ENCODE measurements at places on chromosomes 7 and 10.
A peak's percentile ranks its signal among the peaks of the same experiment; 100 is the strongest.

GRCh38 chr10:17835688-17836087, 26.5 kb downstream of the MRC1 start:
- DNase-seq = no peak

GRCh38 chr7:130021105-130021834, 29.9 kb downstream of the ZC3HC1 start:
- no peak for DNase-seq

- DNase-seq = no peak
Observed at GRCh38 chr10:3264161-3264761, 91.7 kb upstream of the PITRM1 start.

DNA sequence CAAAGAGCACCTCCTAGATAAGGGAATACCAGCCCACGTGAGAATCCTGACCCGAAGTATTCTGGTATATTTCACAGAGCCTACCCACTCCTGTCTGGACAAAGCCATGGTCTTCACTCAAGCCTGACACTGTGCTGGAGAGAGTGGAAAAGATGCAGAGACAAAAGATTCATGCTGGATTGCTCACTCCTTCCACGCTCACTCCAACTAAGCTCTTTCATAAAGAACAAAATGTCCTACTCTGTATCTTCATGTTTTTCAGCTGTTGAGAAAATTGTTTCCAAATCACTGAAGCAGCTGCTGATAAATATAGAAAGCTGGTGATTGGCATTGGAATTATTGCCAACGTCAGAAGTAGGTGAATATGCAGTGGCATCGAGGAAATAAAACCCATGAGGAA, 106.0 kb downstream of the ABLIM1 start:
- DNase-seq = no peak

DNA sequence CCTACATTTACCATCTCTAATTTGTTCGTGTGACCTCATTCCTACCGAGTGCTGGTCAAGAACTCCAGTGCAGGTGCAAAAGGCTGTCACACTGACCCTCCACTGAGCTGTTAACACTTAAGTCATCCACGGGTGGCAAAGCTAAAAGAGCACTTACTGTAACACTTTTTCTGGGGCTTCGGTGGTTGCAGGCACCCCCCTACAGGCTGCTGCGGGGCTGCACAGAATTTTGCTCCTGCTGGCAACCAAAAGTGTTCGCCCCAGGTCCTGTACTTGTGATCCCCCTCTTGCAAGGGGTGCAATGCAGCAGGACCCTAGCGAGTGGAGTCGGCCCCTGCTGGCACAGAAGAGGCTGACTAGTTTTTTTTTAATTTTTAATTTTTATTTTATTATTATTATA, 298.9 kb upstream of the CNTNAP2 start:
- DNase-seq = no peak

DNA sequence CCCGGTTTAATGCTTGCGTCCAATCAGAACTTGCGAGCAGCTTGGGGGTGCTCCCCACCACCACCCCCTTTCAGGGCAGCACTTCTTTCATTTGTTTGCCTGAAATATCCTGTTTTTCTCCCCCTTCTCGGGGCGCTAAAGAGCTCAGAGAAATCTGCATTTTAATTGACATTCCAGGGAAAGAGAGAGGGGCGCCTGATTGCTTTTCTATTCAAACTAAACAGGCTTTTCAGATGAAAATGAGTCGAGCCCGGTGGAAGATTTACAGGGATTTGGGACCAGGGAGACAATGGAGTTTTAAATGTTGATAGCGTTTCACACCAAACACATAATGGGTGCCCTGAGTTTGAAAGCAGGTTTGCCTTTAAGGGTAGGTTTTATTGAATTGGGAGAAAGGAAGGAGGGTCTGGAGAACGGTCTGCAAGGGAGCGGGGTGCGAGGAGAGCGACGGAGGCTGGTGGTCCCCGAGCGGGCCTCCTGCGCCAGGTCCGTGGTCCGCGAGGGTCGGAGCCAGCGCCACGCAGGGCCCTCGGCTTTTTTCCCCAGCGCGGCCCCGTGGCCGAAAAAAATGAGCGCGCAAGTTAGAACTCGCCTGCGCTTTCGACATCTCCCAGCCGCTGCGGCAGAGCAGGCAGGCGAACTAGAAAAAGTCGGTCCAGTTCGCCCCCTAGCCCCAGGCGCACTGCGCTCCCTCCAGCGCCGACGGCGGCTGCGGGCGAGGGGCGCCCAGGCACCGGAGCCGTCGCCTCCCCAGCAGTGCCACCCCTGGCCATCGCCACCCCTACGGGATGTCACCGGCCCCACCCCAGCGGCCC, 1.3 kb downstream of the FGFR2 start:
- DNase-seq = no peak

- no peak for DNase-seq
Observed at GRCh38 chr7:129670656-129671055, 59.1 kb downstream of the NRF1 start.

- peak; percentile 45 for DNase-seq
Observed at GRCh38 chr7:50206453-50207250, 97.9 kb upstream of the IKZF1 start.

GRCh38 chr10:122565766-122566206, 5.2 kb downstream of the DMBT1 start:
- DNase-seq = peak; percentile 63

DNA sequence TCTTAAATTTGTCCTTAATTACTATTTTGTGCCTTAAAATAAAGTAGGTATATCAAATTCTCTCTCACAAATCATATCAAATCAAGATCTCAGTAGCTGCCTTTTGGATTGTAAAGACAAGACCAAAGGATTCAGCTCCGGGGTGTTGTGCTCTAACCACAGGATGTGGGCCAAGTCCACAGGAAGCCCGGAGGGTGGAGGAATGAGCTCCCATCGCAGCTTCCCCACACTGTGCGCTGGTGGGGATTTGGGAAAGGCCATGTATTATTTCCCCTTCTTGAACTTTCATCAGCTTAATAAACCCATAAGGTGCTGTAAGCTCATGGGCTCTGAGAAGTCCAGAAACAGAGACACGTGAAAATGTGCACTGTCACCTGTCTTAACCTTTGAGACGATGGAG, 241.6 kb upstream of the TCERG1L start:
- no peak for DNase-seq

DNA sequence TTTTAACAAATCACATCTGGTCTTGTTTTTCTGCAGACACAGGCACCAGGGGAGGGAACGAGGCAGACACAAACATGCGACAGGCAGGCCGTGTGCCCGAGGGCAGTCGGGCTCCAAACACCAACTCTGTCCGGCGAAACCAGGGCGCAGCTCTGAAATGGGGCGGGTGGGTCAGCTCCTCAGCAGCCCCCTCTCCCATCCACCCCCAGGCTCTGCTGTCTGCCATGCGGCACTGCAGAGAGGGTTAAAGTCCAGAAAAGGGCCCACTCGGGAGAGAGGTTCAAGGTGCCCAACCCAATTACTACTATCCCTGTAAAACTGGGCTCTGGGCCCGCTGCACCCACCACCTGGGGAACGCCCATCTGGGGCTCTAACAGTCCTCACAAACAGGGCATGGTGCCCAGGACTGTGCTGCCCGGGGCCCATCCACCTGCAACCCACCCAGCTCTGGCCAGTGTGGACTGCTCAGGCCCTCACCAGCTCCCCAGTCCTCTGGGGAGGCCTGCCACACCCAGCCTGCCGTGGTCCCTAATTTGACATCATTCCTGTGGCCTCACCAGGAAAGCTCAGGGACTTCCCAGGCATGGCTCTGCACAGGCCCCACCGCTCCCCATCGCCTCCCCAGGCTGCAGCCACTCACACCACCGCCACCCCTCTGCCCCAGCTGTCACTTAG, 18.7 kb downstream of the YKT6 start:
- no peak for DNase-seq

DNA sequence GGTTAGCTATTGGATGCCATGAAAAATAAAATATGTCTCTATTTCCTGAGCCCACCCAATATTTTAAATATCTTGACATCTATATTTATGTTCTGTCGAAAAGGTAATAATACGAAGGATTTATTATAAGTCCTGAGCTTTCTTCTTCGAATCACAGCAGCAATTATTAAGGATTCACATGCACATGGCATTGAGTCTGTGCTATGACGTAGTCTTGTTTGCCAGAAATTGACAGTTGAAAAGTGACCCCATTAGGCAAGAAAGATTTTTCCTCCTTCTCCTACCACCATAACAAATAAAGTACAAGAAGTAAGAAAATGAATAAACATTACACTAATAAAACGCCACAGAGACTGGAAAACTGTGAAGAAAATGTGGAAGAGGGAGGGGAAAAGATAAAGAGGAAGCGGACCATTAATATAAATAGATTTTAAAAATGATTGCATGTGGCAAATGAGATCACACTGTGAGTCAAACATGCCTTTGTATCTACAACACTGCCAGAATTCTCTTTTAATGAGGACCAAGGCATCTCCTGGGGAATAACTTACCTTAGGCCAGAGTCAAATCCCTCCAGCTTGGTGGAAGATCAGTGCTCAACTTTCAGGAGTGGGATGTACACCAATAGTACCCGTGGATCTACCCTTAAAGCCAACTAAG, 21.6 kb downstream of the FZD1 start:
- DNase-seq = no peak

DNA sequence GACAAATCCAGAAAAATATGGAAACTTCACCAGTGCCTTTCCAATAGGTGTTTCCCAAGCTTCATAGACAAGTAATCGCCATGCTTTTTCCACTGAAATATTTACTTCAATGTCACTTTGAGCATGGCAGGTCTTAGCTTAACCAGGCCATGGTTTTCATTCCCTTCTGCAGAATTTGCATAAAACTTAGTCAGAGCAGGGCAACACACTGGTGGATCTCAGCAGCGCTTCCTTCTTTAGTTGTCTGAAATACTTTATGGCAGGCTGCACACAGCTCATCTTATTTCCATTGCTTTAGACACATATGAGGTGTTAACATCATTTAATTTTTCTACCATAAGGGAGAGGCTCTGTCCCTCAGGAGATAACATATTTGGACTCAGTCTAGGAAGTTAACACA, 102.9 kb upstream of the AHR start:
- no peak for DNase-seq

- no peak for DNase-seq
Observed at GRCh38 chr7:78616539-78616938, 818.0 kb downstream of the PHTF2 start.

DNA sequence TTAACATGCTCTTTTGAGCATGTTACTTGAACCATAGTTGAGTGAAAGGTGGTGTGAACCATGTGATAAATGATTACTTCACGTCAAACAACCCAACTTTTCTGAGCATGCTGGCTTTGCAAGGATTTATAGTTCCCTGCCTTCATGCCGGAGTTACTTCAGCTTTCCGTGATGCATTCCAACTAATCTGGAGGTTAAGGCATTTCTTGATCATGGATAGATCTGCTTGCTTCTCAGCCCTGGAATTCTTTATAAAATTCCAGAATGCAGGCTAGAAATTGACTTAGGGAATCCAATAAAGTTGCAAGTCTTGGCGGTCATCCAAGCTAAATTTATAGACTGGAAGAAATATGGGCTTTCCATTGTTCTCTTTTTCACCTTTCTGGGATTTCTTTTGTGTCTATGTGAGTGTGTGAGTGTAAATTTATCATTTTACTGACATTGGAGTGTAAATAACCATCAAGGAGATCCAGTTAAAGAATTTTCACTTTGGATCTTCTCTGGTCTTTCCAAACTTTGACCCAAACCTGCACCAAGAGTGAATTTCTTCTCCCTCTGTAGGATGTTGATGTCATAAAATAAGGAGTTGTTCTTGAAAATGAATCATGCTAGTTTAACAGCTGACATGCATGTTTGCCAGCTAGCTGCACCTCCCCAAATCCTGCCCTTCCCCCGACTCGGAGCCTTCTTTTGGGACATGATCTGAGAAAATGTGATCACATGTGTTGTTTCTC, 289.0 kb downstream of the TWIST1 start:
- DNase-seq = no peak

- DNase-seq = no peak
Observed at GRCh38 chr7:22040923-22041595, 95.4 kb upstream of the CDCA7L start.

DNA sequence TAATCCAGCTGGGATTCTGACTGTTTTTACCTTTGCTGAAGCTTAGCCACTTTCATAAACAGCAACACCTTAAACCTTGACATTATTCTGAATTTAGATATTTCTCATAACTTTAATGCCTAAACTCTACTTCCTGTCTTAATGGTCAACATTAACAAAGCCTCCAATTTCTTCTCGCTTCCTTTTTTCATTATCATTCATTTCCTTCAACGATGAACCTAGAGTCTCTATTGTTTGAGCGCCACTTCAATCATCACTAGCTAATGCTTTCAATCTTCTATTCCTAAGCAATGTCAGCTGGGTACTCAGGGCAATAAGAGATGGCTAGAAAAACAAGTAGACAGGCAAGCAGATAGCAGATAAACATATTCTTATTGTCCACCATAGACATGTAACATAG, 96.6 kb upstream of the TMEM196 start:
- no peak for DNase-seq

- DNase-seq = no peak
Observed at GRCh38 chr10:130744631-130745030, 566.9 kb downstream of the TCERG1L start.

GRCh38 chr10:121288011-121288410, 310.2 kb downstream of the FGFR2 start:
- DNase-seq = no peak

- DNase-seq = no peak
Observed at GRCh38 chr10:11822026-11822756, 965 bp upstream of the PROSER2 start.

- DNase-seq = no peak
Observed at GRCh38 chr7:27775782-27776181, 35.8 kb downstream of the TAX1BP1 start.

DNA sequence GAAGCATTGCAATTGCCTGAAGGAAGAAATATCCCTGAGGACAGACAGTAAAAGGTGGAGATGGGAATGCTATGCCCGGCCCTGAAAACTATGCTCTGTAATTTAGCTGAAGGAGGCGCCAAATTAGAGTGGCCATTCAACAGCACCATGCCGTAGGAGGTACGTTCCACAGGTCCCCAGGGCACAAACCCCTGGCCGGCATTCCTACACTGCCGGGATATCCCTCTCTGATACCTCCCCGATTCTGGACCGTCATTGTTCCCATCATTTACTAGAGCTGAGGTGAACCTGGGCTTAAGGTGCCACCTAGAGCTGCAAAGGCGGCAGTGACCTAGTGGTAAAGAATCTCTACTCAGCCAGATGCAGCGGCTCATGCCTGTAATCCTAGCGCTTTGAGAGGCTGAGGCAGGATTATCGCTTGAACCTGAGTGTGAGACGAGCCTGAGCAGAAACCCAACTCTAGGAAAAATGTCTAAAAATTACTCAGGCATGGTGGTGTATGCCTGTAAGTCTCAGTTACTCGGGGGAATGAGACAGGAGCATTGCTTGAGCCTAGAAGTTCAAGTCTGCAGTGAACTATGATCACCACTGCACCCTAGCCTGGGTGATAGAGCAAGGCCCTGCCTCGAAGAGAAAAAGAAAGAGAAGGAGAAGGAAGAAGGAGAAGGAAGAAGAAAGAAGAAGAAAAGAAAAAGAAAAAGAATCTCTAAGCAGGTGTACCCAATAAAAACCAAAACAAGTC, 53.0 kb upstream of the TNKS2 start:
- DNase-seq = no peak

- DNase-seq = no peak
Observed at GRCh38 chr10:7853226-7853842, 35.0 kb downstream of the TAF3 start.

- no peak for DNase-seq
Observed at GRCh38 chr7:151208253-151208862, 1.9 kb downstream of the H2BK1 start.

- DNase-seq = no peak
Observed at GRCh38 chr10:75705426-75705825, 274.0 kb downstream of the LRMDA start.
